Activated gamma-delta T cell treated with Interleukin-2 at 50 U/mL for 16 hours (primary cell): ENCODE measurements at places on chromosomes 5 and 9.

DNA sequence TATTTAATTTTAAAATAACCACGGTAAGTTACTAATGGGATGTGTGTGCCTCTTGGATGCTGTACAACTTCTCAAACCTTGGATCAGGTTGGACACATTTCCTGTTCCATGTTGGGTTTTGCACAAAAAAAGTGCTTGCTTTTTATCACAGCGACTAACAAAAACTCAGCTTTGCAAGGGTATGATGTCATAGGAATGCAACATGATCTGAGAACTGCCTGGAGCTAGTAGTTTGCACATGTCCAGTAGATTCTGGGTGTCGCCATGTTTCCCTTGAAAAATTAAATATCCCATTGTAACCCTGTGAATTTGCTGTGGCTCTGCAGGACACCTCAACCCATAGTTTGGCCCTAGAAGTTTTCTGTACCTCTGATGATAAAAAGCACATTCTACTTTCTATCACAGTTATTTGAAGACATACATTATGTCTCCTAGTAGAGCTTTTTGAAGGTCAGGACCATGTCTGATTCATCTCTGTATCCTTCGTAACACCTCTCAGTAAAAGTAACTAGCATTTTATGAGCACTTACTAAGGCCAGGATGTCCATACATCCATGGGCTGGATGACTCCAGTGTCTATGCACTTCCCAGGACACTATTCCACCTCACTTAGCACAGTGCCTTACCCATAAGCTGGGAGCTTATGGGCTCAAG, 11.5 kb upstream of the FRMPD1 start:
- no peak for DNase-seq

DNA sequence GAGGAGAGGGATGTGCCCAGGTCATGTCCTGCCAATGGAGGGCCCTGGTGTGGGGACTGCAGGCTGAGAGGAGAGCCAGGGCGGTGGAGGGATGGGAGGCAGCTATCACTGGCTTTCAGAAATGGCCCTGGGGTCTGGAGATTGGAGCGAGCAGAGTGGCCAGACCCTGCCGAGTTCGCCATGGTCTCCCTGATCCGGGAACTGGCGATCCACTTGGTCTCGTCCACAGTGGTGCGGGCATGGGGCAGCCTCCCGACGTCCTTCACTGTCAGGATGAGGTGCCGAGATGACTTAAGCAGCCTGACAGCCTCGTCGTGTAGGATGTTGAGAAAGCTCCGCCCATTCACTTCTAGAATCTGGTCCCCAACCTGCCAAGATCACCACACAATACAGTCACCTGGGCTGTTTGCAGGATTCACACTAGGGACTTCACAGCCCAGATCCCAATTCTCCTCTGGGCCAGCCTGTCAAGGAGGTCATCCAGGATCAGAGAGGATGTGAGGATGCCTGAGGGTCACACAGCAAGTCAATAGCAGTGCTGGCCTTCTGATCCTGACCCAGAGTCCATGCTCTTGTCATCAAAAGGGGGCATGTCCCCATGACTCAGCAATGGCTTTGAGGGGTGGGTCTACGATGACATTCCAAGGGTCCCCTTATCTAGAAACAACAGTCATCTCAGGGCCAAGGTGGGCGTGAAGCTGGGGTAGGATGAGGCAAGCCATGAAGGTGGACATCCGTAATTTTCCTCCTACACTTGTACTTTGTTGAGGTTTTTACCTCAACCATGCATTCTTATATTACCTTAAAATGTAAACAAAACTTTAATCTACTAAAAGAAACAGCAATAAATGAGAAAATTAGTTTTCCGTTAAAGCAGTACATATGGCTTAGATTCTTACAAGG, 38.5 kb upstream of the AKNA start:
- no peak for DNase-seq

- no peak for DNase-seq
Observed at GRCh38 chr9:90793729-90794128, 7.9 kb upstream of the SYK start.

- DNase-seq: no peak
Observed at GRCh38 chr9:22512495-22512894, 65.9 kb downstream of the DMRTA1 start.

DNA sequence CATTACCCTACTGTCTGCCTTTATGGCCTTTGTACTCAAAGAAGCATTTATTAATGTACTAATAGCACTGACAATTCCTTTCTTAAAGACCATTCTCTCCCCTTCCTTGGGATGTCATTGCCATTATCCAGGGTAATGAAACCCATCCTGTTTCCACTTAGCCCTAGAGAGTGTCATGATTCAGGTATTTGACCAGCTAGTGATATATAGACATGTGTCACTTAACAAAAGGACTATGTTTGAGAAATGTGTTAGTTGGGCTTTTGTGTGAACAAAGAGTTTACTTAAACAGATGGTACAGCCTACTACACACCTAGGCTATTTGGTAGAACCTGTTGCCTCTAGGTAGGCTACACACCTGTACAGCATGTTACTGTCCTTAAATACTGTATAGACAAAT, 2.0 kb downstream of the ATP6V0E1 start:
- DNase-seq: no peak

DNA sequence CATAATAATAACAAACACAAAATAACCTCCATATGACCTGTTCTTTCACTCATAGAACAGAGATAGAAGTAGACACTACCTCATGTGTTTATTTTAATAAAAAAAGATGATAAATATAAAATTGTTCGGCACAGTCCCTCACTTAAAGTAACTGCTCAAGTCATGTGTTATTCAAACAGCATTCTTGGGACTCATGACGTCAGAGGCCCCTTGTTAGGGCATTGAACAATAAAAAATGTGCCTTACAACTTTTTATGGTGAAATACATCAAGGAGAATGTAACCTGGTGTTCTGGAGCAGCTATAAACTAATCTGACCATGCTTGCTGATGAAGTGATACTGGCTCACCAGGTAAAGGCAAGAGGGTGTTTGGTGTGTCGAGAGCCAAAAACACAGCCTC, 12.2 kb upstream of the NDFIP1 start:
- no peak for DNase-seq

- peak; percentile 45 for DNase-seq
Observed at GRCh38 chr9:129584136-129584535, 36.8 kb downstream of the C9orf50 start.

DNA sequence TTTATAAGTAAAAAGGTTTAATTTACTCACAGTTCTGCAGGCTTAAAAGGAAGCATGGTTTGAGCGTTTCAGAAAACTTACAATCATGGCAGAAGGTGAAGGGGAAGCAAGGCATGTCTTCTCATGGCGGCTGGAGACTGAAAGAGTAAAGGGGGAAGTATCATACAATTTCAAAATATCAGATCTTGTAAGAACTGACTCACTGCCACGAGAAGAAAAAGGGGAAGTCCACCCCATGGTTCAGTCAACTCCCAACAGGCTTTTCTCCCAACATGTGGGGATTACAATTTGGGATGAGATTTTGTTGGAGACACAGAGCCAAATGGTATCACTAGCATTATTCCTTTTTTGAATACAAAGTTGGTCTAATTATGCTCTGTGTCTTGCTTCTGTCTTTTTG, 627.9 kb upstream of the ST8SIA4 start:
- no peak for DNase-seq

- DNase-seq: no peak
Observed at GRCh38 chr5:14895301-14895700, 23.7 kb upstream of the ANKH start.

DNA sequence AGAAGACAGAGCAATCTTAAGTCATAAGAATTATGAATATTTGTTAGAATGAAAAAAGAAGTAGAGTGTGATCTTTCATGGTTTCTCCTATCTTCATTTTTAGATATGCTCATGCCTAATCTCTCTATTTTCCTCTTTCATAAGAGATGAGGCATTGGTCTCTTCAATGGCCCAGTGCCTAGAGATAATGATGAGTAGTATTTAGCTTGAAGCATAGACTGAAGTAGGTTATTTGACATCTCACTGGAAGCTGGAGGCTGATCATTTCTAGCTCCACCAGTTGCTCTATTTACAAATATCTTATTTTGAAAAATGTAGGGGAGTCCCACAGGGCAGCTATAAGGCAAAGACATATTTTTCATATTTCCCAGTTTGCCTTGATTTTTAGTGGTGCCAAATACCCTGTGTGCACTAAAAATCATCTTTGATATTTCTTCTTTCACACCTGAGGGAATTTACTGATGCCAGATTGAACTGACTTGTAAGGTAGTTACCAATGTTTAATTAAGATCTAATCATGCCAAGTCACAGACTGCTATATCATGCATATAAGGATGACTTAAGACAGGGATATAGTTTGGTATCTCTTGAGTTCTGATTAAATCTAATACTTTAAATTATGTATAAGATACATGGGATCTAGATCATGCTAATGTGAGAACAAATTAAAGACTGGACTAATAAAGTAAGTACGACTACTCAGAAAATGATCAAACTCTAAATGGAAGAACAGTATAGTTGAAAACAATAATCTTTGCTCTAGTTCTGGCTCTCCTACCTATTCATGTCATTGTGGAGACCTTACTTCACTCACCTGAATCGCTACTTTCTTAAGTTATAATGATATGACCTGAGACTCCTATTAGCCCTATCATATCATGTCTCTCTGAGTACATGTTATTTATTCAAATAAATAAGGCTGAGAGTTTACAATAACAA, 108.2 kb upstream of the IFNE start:
- DNase-seq: no peak

- DNase-seq: no peak
Observed at GRCh38 chr5:51201024-51201423, 182.2 kb upstream of the ISL1 start.

GRCh38 chr5:14870337-14871213, 1.0 kb downstream of the ANKH start:
- peak; percentile 12 for DNase-seq

DNA sequence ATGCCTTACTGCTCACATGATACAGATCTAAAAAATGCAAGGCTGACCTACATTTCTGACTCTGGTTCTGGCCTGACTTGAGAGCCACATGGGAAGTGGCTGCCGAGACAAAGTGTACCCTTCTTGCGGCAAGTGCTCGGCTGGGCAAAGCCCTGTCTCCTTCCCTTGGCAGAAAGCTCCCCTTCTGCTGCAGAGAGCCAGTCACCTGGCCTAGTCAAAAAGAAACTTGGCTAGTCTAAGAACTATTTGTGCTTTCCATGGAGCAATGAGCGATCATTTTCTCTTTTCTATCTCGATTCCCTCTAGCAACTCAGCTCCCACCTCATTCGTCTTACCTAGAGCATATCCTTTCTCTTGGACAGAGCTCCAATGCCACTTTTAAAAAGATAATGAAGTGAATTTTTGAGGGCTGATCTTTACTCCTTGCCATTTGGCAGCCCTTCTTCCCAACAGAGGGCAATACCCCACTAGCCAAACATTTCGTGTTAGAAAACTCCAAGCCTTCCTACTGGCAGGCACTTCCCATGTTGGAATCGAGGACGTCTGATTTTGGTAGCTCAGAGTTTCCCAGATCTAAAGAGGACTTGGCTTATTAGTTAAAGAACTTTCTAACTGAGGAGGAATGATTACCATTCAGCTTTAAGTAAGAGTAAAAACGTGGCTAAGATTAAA, 108.1 kb upstream of the PRRC1 start:
- DNase-seq: no peak

DNA sequence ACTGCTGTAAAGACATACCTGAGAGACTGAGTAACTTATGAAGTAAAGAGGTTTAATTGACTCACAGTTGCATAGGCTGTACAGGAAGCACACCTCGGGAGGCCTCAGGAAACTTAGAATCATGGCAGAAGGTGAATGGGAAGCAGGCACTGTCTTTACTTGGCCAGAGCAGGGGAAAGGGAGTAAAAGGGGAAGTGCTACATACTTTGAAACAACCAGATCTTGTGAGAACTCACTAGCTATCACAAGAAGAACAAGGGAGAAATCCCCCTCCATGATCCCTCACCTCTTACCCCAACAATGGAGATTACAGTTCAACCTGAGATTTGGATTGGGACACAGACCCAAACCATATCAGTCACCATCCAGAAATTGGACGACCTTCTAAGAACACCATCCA, 1285.8 kb upstream of the CDH9 start:
- DNase-seq: no peak

GRCh38 chr9:37669232-37669631, 18.5 kb downstream of the FRMPD1 start:
- DNase-seq: no peak

- DNase-seq: no peak
Observed at GRCh38 chr5:148846930-148847329, 20.5 kb downstream of the ADRB2 start.

GRCh38 chr9:76271755-76272154, 122.5 kb downstream of the RFK start:
- no peak for DNase-seq

- DNase-seq: no peak
Observed at GRCh38 chr5:112762113-112762810, 24.6 kb downstream of the APC start.

DNA sequence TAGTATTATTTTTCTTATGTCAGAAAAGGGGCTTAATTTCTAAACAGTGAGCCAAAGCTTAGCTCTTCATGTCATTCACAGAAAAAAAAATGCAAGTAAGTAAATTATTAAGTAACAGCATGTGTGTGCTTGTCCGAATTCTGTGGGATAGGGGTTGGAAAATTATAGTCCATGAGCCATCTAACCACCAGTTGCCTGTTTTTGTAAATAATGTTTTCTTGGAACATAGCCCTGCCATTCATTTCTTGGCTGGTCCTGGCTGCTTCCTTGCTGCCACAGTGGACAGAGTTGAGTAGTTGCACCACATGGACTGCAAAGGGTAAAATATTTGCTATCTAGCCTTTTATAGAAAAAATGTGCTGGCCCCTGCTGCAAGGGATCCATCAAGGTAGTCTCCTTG, 513.7 kb upstream of the WWC1 start:
- DNase-seq: no peak

DNA sequence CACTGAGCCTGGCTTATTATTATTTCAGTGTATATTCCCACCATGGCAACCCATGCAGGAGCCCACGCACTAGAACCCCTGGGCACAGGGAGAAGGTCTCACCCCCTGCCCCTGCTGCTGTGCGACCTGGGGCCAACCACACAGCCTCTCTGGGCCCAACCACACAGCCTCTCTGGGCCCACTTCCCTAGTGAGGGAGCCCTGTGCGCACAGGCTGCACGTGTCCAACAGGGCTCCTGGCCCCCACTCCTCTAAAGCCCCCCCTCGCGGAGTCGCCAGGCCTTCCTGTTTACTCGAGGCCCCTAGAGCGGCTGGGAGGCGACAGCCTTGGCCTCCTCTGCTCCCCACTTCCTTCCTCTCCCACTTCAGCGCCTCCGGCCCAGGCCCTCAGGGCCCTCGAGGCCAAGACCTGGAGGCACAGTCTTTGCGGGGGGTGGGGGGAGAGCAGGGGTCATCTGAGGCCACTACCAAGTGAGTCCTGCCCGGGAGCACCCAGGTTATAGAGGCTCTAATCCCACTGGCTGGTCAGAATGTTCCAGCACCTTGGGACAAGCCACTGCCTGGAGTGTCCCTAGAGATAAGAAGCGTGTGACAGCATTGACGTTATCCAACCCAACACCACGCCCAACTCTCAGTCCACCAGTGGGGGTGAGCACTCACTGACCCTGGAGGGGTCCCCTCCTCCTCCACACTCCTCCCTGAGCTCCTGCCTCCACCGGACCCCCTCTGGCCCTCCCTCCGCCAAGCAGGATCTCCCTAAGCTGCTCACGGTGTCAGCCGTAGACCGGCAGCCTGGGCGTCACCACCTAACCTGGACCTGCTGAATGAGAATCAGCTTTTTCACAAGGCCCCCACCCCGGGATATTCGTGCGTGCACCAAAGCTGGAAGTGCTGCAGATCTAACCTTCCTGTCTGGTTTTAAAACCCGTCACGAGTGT, 7.9 kb upstream of the ENG start:
- DNase-seq: peak; percentile 76
